IPS-NIHi11 (cell line): ENCODE measurements at places on chromosomes 13 and 19.

DNA sequence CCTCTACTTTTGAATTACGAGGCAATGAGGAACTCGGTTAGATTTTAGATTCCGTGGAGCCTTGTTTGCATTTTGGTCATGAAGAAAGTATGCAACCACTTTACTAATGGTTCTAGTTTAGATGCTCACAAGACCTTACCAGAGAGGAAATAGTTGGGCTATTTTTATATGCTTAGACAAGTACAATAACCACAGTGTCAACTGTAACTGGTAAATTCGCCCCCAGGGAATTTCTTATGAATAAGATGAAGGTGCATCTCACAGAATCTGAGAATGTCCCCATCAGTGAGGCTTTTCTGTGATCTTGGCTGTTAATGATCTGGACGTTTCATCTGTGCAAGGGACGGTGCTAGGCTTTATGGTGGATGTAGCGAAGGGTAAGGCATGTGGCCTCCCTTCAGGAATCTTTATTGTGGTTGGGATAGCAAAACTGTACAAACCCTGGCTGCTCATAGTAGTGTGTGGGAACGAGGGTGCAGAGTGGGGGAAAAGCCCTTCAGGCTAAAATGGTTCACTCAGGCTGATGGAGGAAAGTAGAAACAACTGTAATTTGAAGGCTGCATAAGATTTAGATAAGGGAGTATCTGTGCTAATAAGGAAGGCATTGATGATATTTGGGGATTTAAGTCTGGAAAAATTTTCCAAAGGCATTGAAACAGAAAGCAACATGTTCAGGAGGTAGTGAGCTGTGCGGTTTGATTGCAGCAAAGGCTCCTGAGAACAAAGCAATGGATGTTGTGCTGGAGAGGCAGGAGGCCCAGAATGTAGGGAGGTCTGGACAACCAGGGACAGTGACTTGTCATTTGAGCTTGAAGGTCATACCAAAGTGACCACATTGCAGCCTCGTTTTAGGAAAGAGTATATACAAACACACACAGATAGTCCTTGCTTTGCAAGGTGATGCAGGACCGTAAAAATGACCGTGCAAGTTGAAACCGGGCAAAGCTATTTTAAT is 28.4 kb downstream of the UBAC2 start:
- DNase-seq, result no peak

DNA sequence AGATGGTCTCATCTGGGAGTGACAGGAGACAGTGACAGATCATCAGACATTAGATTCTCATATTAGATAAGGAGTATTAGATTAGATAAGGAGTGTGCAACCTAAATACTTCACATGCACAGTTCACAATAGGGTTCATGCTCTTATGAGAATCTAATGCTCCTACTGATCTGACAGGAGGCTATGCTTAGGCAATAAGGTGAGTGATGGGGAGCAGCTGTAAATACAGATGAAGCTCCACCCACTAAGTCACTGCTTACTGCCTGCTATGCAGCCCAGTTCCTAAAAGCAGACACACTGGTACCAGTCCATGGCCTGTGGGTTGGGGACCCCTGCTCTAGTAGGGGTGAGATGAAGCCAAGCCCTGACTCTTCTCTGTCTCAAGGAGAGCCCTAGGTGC is 10.0 kb upstream of the IGFL3 start:
- no peak for DNase-seq

GRCh38 chr19:14843169-14843568 is 5.6 kb downstream of the OR7A10 start:
- DNase-seq, result no peak

DNA sequence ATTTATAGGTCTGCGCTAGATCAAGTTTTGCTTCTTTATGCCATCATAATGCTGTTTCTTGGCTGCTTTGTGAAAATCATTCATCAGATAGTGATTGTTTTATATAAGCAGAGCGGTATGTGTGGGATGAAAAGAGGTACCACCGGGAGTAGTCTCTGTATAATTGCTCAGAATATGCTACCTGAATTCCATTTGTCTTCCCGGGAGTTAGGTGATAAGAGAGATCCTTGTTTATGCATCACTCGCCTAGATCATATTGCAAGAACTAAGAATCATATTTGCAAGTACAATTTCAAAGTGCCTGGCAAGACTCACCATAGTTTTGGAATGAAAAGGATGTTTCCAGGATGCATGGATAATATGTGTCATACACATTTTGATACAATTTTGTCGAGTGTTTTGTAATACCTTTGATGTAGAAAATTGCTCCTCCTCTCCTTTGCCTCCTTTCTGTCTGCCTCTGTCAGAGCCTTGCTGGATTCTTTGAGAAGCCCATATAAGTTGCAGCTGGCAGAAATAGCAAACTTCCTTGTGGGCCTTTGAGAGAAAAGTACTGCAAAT is 1306.0 kb upstream of the SLC10A2 start:
- DNase-seq, result no peak
